ENCODE measurements at places on chromosomes 4 and X.

GRCh38 chrX:16711893-16712547 lies 449 bp downstream of the CTPS2 start:
- DNase-seq, result no peak

DNA sequence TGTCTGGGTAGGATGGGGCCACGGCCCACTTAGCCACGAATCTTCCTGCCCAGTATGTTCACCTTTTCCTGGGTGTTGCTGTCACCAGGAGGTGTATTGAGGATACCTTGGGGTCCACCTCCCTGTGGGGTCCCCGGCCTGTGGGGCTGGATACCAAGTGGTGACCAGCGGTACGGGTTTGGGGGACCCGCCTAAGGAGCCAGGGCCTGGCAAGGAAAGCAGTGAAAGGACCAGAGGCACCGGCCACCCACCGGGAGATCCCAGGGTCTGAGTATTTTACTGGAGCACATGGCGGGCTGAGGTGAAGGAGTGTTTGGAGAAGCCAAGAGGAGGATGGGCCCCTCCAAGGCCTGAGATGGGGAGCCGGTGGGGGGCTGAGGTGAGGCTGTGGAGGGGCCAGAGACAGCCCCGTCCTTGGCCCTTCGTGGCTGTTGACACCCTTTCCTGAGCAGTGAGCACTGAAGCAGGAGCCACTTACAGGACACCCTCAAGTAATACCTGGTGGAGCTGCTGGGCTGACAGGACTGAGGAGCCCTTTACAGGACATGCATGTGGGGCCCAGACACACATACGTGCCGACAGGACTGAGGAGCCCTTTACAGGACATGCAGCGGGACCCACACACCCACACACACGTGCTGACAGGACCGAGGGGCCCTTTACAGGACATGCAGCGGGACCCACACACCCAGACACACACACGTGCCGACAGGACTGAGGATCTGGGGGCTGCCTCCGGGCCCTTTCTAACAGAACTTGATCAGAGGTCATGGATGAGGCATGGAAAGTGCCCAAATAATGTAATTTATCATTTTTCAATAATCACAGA lies 38.4 kb downstream of the TMEM271 start:
- DNase-seq, result no peak

DNA sequence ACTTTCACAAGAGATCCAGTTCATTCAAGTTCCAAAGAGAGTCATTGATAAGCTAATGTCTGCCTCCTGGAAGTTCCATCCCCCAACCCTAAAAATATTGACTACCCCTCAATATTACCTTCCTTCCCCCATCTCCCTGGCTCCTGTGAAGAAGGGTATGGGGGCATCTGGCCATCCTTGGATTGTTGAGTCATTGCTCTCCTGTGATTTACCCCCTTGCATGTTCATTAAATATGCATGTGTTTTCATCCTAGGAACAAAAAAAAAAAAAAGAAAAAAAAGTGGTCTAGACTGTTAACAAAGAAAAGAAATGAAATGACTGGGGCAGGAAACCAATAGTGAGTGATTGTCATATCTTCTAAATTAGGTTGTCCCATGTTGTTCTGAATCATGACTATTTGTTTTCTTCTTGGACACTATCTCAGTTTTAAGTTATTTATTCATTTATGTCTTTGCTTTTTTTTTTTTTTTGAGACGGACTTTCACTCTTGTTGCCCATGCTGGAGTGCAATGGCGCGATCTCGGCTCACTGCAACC lies 51.9 kb upstream of the HUWE1 start:
- no peak for DNase-seq

DNA sequence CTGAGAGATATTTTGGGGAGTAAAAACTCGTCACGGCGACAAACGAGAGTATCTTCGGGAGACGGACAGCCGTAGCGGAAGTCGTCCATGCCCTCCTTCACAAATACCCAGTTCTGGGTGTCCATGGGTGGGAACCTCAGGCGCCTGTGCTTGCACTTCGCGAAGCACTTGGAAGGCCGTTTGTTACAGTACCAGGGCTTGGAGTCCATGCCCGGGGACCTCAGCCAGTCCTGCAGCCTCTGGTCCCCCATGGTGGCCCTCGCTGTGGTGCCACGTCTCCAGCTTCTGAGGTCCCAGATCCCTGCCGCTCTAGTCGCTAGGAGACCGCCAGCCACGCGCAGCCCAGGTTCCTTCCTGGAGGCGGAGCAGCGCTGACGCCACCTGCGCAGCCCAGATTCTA lies at the start of gene FAM47A:
TSS of gene FAM47A (minus strand) at position 287 of the 400 bp plus-strand sequence. CDS start at position 251, 36 bp downstream.
- DNase-seq, result no peak

GRCh38 chrX:80876877-80877276 lies 67.2 kb upstream of the BRWD3 start:
- DNase-seq, result no peak

DNA sequence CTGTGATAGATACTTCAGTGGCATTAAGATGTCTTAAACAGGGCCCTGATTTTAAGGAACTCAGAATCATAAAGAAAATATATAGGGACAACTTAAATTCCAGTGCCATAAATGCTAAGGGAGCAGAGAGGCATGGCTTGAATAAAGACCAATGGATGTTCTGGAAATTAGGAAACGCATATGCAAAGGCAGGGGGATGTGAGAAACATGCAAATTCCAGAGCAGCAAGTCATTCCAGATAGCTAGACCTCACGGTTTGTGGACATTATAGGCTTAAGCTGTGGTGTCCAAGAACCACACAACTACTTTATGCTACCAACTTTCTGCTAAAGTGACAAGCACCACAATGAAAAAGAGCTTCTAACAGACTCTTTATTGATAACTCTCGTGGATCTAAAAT lies 132.6 kb upstream of the ANK2 start:
- DNase-seq, result no peak

DNA sequence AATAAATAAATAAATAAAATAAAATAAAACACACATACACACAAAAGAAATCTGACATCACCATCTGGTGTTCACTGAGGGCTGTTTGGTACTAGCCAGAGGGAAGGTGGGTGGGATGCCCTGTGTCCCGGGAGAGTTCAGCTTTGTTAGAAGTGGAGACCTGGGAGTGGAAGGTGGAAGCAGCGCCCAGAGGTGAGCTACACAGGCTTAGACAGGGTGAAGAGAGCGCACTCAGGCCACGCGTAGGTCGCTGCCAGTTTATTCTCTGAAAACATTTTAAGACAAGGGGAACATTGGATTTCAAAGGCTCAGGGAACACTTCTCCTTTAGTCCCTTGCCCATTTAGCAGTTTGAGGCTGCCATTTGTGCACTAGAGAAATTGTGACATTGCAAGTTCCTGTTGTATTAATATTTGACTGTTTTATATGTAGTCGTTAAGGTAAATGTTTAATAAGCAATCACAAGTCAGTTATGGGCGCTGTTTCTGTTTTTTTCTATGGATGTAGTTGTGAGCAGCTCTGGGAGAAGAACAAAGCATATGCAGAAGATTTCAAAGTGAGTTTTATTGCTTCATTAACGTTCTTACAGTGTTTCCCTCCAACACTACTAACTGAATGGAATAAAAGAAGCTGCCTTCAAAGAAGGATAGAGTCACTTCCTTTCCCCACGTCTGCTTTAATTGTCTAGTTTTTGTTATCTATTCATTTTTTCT lies 405.5 kb upstream of the NR3C2 start:
- DNase-seq, result no peak

DNA sequence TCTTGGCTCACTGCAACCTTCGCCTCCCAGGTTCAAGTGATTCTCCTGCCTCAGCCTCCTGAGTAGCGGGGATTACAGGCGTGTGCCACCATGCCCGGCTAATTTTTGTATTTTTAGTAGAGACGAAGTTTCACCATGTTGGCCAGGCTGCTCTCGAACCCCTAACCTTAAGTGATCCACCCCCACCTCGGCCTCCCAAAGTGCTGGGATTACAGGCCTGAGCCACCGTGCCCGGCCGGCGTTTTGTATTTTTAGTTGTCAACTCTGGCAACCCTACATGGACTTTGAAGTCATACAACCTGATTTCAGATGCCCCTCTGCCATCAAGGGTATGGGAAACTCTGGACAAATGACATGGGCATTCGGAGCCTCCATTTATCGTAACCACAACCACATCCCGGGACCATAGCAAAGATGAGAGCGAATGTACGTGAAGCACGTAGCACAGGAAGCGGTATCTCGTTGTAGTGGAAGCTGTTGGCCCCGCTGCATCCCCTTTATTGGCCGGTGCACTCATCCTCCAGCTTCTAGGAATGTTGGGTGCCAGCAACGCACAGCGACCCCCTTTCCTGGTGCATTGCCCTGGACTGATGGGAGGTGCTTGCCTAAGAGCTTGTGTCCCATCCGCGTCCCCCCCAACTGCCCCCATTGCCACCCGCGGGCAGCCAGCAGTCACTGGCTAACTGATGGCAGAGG lies 109.2 kb downstream of the PHKA2 start:
- DNase-seq, result no peak

DNA sequence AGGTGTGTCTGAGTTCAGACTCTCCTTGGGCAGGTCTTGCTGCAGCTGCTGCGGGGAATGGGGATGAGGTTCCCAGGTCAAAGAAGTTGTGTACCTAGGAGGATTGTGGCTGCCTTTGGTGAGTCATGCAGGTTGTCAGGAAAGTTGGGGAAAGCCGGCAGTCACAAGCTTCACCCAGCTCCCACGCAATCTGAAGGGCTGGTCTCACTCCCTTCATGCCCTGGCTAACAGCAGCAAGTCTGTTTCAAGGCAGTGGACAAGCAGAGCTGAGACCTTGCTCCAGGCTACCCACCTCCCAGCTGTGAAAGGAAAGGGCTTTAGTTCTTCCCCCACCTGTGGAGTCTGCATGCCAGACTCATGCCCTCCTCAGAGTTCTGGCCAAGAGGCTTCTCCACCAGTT lies 287.2 kb downstream of the DTHD1 start:
- DNase-seq, result no peak

GRCh38 chr4:186621959-186622553 lies 66.7 kb upstream of the MTNR1A start:
- no peak for DNase-seq

- no peak for DNase-seq
Observed at GRCh38 chrX:153782313-153782712, 1.5 kb downstream of the SRPK3 start.

DNA sequence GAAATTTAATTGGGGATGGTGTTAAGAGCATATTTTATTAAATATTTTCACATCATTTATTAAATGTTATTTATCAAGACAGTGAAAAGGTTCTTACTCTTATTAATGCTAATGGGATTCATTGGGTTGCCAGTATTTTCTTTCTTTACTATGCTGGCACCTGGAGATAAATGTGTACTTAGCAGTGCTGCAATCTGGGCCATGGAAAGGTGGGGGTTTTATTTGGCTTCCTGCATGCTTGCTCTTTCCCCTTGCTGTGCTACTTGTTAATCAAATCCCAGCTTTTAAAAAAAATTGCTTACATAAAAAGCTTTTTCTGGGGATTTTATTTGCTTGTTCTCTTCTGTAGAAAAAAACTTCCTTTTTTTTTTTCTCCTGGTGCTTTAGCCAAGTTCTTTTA lies 48.3 kb downstream of the ZAR1 start:
- DNase-seq, result no peak

GRCh38 chrX:11050013-11050412 lies 61.1 kb upstream of the HCCS start:
- no peak for DNase-seq

- no peak for DNase-seq
Observed at GRCh38 chrX:295136-295535, 14.0 kb downstream of the PLCXD1 start.

DNA sequence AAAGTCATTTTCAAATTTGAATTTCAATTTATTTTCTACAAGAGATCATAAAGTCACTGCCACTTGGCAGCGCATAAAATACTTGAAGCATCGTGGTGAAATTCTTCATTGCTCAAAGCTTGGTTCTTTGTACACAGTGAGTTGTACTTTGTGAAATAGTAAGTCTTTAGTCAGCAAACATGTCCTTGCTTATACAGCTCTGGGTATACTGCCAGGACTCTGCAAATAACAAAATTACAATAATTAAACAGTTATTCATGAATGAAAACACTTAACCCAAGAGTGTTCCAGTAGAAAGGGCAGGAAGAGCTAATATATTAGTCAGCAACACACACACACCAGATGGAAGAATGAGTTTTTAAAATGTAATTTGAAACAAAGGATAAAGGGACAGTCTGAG lies 1300.9 kb upstream of the DIAPH2 start:
- DNase-seq, result no peak

DNA sequence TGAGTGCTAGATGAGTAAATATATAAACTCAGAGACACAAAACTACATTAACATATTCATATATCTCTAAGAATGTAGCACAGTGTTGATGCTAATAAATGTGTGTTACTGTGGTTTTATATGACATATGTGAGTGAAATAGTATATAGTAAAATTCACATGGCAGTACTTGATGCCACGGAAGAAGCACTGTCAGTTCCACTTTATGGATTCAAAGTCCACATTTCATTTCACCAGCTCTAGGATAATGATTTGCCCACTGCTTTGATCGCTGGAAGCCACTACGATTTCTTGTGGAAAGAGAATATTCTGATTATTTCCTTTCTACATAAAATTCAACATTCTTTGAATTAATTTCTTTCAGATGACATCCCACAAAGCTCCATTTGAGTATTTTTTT lies 181.2 kb downstream of the GBA3 start:
- no peak for DNase-seq

DNA sequence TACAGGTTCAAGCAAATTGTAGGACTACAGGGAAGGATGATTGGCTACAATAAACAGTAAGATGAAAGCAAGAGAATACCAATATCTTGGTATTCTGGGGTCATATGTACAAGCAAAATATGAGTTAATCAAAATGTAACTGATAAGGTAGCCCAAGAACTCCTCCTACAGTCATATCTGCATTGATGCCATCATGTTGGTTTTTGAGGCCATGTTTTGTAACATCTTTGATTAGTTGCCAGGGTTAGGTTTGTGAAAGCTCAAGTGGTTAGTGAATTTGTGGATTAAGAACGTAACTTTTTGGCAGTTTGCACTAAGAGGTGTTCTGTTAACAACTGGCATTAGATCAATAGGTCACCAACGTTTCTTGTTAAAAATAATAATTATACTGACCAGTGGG lies 59.6 kb downstream of the USP9X start:
- no peak for DNase-seq

GRCh38 chr4:158327525-158327924 lies 117.2 kb downstream of the TMEM144 start:
- no peak for DNase-seq

DNA sequence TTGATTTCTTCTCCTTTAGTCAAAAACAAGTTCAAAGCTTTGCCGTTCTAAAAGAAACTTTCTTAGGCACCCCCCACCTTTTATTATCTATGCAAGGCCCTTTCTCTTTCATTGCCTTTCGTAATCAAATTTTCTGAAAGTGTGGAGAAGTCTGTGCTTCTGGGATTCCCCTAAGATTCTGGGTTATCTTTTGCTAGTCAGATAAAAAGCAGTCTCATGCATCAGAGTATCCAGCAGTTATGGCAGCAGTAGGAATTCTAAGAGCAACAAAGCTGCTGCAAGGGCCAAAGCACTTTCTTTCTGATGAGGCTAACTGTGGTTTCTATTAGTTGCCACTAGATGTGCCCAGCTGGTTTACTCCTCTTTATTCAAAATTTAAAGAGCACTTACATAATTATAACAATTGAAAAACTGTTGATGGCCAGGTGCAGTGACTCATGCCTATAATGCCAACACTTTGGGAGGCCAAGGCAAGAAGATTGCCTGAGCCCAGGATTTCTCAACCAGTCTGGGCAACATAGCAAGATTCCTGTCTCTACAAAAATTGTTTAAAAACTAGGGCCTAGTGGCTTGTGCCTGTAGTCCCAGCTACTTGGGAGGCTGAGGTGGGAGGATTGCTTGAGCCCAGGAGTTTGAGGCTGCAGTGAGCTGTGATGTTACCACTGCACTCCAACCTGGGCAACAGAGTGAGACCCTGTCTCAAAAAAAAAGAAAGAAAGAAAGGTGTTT lies 296.2 kb downstream of the PAPSS1 start:
- DNase-seq, result no peak

Data from stimulated activated CD8-positive, alpha-beta memory T cell treated with anti-CD3 and anti-CD28 coated beads, Interleukin-4, amount 100 ng/mL, for 1 hour (primary cell).